ENCODE measurements at places on chromosomes 7 and 10. TPM values are rescaled to one million over a fixed set of nuclear protein-coding genes. Genes with fewer than 3 reads are reported as not detected.

RNF148 gene
- 0.63 TPM for total RNA-seq

ACTL6B gene
- total RNA-seq: not detected

BTRC gene
- 12.6 TPM for total RNA-seq

SPDYE2 gene
- not detected for total RNA-seq

FAM25C gene
- not detected for total RNA-seq

RET gene
- total RNA-seq: 0.27 TPM

PNLIP gene
- total RNA-seq: not detected

FBXL13 gene
- 3.4 TPM for total RNA-seq

ZPBP gene
- total RNA-seq: not detected

OR2A1 gene
- total RNA-seq: 0.27 TPM

MACROH2A2 gene
- 10.0 TPM for total RNA-seq

MYO1G gene
- 0.09 TPM for total RNA-seq

PRSS37 gene
- not detected for total RNA-seq

HOXA1 gene
- total RNA-seq: 0.72 TPM

C10orf62 gene
- not detected for total RNA-seq

DRGX gene
- not detected for total RNA-seq

AMZ1 gene
- total RNA-seq: 0.25 TPM

CRPPA gene
- 3.2 TPM for total RNA-seq

MYOF gene
- 381 TPM for total RNA-seq

CFAP58 gene
- 0.98 TPM for total RNA-seq

ZNF777 gene
- 7.0 TPM for total RNA-seq

MMS19 gene
- 81.1 TPM for total RNA-seq
